ENCODE measurements at places on chromosomes 7 and 10.

DNA sequence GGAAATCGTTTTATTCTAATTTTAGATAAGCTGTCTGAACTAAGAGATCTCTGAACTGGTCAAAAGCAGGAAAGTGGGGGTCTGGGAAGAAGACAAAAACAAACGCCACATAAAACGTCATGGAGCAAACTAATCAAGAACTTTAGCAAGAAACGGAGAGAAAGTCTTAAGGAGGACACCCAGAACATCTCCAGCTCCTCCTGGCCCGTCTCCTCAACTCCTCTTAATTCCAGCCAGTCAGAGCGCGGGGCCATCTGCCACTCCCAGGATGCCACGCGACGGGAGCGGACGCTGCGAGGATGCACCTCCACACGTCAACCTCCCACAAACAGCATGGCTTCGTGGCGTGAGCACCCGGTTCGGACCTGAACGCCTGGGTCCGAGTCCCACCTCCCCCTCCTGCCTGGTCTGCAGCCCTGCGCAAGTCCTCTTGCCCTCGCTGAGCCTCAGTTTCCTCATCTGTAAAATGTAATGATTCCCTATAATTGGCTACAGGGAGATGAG is 598 bp downstream of the MMS19 start:
- peak; percentile 87 for DNase-seq

DNA sequence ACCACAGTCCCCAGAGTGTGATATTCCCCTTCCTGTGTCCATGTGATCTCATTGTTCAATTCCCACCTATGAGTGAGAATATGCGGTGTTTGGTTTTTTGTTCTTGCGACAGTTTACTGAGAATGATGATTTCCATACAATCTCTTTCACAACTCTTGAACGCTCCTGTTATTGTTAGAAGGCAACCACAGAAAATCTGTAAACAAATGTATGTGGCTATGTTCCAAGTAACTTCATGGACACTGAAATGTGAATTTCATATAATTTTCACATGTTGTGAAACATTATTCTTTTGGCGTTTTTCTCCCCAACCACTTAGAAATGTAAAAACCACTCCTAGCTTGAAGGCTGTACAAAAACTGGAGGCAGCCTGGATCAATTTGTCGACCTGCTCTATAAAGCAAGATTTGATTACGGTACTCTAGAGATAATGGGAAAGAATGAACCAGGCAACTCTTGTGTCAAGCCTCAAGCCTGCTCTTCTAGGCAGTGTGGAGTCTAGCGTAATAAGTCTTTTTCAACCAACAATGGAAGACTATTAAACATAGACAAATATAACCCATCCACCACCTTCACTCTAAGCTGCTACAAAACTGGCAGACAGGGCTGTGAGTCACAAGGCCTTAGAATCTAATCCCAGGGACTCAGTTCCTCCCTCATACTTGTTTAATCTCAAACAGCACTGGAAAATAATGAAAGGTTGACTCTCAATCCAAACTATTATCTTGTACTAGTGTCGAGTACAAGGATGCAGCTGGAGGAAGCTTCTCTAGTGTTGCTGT is 22.7 kb downstream of the ARL3 start:
- DNase-seq, result no peak

DNA sequence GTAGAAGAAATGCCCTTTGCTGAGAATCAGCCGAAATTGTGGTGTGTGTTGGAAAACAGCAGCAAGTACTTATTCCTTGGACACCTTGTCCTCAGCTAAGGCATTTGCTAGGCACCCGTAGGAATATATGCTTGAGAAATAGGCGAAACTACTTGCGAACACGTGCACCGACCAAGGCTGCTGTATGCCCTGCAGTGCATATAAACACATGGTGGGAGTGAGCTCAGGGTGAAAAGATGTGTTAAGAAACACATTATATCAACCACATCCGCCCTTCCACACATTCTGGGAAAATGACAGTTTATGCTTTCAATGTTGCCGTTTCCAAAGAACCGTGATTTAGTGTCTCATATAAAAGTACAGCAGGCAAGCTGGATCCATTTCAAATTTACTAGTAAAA is 199.2 kb downstream of the JCAD start:
- DNase-seq, result peak; percentile 77

DNA sequence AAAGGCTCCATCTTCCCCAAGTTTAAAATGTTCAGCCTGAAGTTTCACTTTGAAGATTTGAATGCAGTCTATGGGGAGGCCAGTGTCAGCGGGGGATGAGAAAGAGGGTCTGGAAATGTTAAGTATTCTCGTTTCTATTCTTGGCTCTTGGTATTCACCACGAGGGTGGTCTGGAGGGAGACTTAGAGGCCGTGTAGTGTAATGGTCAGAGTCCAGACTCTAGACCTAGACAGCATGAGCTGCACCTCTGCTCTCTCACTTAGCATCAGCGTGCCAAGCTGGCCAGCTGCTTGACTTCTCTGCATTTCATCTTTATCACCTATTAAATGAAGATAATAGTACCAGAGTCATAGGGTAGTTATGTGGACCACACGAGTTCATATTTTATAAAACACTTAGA is 57.9 kb downstream of the MKX start:
- DNase-seq, result peak; percentile 12

DNA sequence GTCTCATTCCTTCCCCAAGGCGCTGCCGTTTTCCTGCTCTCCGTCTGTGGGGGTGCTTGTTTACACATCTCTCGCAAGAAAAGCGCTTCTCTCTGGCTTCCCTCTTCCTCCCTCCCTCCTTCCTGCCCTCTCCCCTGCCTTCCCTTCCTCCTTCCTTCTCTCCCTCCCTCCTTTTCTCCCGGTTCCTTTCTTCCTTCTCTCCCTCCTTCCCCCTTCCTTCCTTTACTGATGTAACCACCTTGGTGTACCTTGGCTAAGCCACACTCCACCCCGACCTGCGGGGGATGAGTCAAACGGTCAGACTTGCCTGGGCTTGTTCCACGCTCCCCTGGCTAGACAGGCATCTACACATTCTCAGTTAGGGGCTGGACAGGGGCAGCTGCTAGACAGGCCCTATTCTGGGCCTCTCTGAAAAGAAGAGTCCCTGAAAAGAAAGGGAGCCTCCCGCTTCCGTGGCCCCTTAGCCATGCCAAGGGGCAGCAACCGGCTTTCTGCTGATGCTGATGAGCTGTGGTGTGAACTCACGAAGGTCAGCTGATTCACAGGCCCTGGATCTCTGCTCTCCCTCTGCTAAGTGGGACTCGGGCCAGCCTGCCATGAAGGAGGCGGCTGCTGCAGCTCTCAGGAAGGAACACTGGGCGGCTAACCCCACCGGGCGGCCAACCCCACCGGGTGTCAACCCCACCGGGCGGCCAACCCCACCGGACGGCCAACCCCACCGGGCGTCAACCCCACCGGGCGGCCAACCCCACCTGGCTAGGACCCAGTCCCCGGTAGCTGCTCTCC is 216.8 kb downstream of the TCERG1L start:
- no peak for DNase-seq

DNA sequence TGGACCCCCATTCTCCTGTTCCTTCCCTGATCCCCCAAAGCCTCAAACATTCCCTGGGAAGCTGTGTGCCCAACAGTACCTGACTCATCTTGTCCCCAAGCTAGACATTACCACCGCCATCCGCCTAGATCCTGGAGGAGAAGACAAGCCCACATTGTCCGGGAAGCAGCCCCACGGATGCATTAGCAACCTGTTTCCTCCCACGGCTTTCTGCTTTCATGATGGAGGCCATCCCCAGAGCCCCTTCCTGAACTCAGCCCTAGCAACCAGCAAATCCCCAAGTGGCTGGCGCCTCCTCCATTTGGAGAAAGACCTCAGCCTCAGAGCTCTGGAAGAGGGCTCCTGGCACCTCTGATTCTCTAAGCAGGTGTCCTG is 2.3 kb upstream of the SLC29A3 start:
- no peak for DNase-seq

GRCh38 chr7:27962273-27962672 is 218.3 kb downstream of the JAZF1 start:
- no peak for DNase-seq

DNA sequence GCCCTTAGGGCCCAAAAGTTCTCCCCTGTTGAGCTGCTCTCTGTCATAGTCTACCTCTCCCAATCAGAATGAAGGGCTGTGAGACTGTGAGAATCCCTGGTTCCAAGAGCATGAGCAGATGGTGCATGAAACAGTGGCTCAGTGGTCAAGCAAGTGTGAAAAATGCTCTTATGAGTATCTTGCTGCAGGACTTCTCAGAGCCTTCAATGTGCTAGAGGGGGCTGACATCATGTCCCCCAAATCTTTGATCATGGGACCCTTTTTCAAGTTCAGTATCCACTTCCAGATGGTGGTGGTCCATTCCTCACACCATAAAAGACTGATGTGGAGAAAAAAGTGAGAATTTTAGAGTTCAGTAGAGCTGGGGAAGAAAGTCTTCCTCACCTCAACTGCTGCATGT is 265.3 kb upstream of the HABP2 start:
- DNase-seq, result no peak

- no peak for DNase-seq
Observed at GRCh38 chr7:117800841-117801240, 72.4 kb downstream of the CTTNBP2 start.

DNA sequence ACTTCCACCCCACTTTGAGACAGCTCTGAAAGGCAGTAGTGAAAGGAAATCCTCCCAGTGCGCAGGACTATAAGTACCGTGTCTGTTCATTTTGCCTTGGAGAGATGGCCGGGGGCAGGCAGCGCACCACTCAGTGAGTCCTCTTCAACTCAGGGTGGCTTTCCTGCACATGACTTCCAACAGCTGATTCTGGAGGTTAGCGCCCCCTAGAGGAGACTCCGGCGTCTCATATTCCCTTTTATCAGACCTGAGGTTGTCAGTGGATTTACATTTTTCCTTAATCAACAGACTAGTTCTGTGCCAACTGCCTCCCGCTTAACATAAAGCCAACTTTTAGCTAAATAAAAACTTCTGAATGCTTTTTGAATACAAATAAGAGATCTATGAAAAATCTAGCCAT is 101.0 kb downstream of the HERPUD2 start:
- peak; percentile 13 for DNase-seq

GRCh38 chr7:27193335-27194001 is 6.4 kb downstream of the HOXA13 start:
- DNase-seq, result peak; percentile 68

GRCh38 chr7:28093623-28094232 is 86.9 kb downstream of the JAZF1 start:
- peak; percentile 80 for DNase-seq

- no peak for DNase-seq
Observed at GRCh38 chr10:105540381-105540780, 899.3 kb downstream of the SORCS3 start.

- DNase-seq, result no peak
Observed at GRCh38 chr10:77514870-77515269, 122.7 kb downstream of the KCNMA1 start.

GRCh38 chr7:90111-91063 is 102.0 kb upstream of the FAM20C start:
- DNase-seq, result peak; percentile 48

GRCh38 chr7:73699370-73700068 is 16.1 kb downstream of the BUD23 start:
- no peak for DNase-seq

DNA sequence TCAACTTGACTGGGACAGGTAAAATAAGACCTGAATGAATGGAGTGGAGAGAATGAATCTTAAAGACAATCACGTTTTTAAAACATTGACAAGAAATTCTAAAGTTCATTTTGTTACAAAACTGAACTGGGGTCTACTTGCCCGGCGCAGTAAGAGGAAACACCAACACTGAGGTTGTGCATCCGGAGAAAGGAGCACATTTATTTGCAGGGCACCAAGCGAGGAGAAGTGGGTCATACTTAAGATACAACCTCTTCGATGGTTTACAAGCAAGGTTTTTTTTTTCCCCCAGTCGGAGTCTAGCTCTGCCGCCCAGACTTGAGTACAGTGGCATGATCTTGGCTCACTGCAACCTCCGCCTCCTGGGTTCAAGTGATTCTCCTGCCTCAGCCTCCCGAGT is 3.4 kb upstream of the REPIN1 start:
- no peak for DNase-seq

DNA sequence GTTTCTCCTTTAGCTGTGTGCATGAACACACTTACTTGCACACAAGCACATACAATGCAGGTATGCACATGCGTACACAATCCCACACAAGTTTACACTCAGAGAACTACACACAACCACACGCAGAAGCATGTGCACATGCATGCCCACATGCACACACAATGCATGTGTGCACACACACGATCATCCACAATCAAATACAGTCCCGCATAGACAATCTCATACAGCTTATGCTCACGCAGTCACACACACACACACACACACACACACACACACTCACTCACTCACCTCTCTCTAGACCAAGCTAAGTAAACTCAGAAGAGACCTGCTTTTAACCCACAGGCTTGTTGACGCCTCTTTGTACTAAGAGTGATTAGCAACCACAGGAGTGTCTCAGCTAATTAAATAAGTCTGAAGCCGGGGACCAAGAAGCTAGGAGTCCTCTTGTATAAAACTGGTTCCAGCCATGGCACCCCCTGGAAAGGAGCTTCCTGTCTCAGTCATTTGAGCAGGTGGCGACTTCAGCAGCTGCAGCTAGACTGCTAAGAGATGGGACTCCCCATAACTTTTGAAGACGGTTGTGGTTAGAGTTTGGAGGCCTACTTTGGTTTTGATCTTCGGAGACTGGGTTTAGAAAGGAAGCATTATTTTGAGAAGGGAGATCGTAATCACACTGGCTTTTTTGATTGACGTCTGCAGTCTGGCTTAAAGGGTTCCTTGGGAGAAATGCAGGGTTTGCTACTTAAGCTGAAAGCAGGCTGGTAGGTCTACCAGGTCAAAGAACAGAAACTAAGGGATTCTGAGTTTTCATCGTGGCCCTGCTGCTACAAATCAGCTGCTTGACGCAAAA is 82.3 kb upstream of the ADRB1 start:
- no peak for DNase-seq

- no peak for DNase-seq
Observed at GRCh38 chr10:128833671-128834070, 633.4 kb upstream of the MGMT start.

DNA sequence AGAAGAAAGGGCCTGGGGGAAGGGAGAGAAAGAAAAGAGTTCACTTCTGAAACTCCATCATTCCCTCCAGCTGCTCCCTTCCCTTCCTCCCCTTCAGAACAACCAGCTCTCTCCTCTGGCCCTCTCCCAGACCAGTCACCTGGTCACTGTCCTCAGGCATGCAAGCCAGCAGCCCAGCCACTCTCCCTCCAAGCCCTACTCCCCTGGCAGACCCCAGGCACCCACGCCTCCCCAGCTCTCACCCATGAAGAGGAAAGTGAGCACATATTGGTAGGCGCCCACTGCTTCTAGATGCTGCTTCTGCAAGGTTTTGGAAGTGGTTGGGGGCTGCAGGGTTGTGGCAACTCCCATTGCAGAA is 353 bp downstream of the MOGAT3 start:
- no peak for DNase-seq

DNA sequence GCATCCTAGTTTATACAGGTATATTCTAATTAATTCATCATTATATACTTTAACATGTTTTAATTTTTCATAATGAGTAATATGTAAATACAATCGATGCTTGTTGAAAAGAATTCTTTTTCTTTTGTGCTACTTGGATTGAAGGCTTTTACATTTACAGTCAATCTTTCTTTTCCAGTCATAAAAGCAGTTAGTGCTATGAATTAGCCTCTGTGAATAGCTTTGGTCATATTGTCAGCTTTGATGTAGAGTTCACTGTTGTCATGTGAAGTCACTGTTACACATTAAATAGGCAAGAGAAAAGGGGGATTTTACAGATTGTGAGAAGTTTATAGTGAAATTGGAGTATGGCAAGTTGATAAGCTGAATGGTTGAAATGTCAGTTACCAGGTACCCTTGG is 103.3 kb upstream of the FAM133B start:
- no peak for DNase-seq

Data from EL (cell line).